ENCODE measurements at places on chromosomes 1 and 21.

GRCh38 chr1:41184446-41184845 lies 57.7 kb downstream of the SCMH1 start:
- no peak for DNase-seq

- no peak for DNase-seq
Observed at GRCh38 chr21:18989953-18990495, 586.4 kb upstream of the TMPRSS15 start.

DNA sequence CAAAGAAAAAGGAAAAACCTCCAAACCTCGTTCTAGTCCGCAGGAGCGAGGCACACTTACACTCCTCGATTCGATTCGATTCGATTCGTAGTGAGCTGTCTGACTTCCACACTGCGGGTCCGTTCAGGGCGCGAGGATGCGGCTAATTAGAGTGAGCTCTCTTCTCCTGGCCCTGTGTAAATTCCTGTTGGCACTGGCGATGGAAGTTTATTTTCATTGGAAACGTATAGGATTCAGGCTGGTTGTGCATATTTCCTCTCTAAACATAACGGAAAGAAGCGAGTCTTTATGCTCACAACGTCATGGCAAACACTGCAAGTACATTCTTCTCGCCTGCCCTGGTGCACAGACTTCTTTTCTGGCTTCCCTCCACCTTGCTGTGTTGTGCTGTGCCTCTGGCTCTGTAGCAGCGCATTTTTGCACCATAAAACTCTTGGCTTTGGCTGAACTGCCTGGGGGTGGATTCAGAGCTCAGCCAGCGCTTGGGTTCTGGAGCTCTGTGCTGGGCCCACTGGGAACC lies 2.7 kb downstream of the HUNK start:
- DNase-seq = no peak

DNA sequence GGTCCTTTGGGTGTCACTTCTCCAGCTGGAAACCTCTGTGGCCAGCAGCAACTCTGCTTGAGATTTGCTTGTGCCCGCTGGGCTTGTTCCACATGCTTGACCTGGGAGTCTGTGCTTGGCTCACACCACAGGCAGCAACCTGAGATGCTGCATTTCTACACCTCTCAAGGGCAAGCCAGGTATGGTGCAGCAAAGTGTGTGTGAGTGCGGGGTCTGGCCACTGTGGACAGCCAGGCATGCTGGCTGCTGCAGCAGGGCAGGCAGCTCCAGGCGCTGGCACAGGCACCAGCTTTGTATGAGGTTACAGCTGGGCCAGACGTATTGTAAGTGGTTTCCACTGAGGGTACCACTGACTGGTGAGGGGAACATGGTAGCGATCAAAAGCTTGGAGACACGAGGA lies 242.0 kb downstream of the PTGER3 start:
- no peak for DNase-seq

- no peak for DNase-seq
Observed at GRCh38 chr1:232428036-232428645, 201.8 kb downstream of the SIPA1L2 start.
